Smooth muscle cell of trachea (primary cell): ENCODE measurements at places on chromosomes 1 and 21. TPM values are rescaled to one million over a fixed set of nuclear protein-coding genes. Genes with fewer than 3 reads are reported as not detected.

ADAMTS5 gene
- total RNA-seq: 8.3 and 9.3 TPM in 2 replicates

GJA8 gene
- not detected in 2 replicates for total RNA-seq

SLC44A3 gene
- total RNA-seq: 0.58 and 3.1 TPM in 2 replicates

S100A8 gene
- total RNA-seq: not detected in 2 replicates

OR2G6 gene
- not detected in 2 replicates for total RNA-seq

GBP4 gene
- 0.15 and 0.33 TPM in 2 replicates for total RNA-seq

MYOG gene
- not detected in 2 replicates for total RNA-seq

SLC19A1 gene
- total RNA-seq: 3.5 and 3.9 TPM in 2 replicates

MYOC gene
- total RNA-seq: 1.2 and 1.3 TPM in 2 replicates

UBXN10 gene
- under 0.01 TPM in 2 replicates for total RNA-seq

NFASC gene
- 19.1 and 49.0 TPM in 2 replicates for total RNA-seq
